ENCODE measurements at places on chromosomes 2 and 18. TPM values are rescaled to one million over a fixed set of nuclear protein-coding genes. Genes with fewer than 3 reads are reported as not detected.

The HOXD11 gene
- total RNA-seq = not detected

The LYG1 gene
- total RNA-seq = not detected

The SERPINB2 gene
- total RNA-seq = 2.0 TPM

The MAPRE3 gene
- total RNA-seq = 10.9 TPM

The SERTAD2 gene
- 4.8 TPM for total RNA-seq

DNA sequence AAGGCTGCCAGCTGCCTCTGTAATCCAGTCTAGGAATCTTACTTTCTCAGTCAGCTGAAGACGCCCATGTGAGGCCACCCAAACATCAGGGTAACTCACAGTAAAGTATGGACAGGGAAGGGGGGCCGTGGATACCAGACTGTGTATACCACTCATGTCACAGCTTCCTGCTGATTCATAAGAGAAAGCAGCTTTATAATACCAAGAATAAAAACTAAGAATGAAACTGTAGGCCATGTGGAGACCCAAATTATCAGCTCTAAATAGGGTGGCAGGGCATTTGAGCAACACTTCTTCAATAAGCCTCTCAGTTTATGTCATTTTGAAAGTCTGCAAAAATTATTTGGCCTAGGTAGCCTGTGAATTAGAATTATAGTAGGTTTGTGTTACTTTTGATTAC, 115.0 kb upstream of the CDCA7 start:
- DNase-seq = no peak

GRCh38 chr2:97983698-97984097, 12.1 kb downstream of the TMEM131 start:
- no peak for DNase-seq

- DNase-seq = no peak
Measured at GRCh38 chr2:195320413-195320973, 336.5 kb upstream of the SLC39A10 start.

DNA sequence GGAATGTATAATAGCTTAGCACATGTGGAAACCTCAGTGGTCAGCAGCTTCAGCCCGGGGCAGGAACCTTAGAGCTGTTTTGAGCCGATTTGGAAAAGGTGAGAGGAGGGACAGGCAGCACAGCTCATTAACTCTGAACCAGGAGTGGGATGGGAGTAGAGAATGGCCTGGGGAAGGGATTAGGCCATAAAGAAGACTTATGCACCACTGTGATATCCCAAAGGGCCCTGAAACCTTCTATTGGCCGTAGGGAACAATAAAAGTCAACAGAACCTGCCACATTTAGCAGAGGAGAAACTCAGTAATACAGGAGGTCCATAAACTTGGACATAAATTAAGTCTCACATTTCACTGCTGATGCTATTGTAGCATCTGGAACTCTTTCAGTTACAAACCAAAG, 124.2 kb upstream of the REV1 start:
- no peak for DNase-seq

DNA sequence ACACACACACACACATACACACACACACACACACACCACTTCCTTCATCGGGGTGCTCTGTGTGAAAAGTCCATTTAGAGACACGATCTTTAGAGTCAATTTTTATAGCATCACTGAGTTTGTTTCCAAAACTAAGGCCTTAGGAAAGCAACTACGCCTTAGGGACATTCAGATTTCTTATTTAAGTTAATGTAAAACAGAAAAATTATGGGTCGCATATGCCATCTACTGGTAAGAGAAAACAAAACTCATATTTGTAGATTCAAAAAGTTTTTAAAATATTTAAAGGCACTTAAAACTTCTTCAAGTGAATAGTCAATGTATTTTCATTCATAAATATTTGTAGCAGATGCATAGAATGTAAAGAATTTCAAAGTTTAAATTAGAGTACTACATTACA, 166.2 kb downstream of the ATAD2B start:
- DNase-seq = no peak

- DNase-seq = no peak
Measured at GRCh38 chr2:241456546-241456945, 51.8 kb downstream of the STK25 start.

- DNase-seq = no peak
Measured at GRCh38 chr18:76654577-76654976, 159.5 kb upstream of the ZNF516 start.

DNA sequence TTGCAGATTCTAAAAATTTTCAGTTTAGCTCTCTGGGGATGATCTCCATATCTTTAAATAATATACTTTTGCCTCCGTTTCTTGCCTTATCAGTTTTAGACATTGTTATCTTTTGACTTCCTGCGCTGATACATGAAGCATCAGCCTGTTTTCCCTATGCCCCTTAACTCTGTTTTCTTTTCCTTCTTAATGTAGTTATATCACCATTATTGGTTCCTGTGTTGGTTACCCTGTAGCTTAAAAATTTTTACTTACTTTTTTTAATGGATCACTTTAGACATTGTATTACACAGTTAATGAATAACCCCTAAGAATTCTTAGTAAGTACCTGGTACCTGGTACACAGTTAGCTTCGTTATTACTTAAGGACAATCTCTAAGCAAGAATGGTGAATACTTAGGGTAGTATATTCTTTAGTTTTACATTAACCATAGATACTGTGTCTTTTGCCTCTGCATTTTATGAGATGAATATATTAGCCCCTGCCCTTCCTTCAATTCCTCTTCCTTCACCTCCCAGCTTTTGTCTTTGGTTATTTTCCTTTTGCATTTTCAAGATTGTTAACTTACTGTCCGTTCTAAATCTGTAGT, 40.9 kb downstream of the BABAM2 start:
- DNase-seq = no peak

DNA sequence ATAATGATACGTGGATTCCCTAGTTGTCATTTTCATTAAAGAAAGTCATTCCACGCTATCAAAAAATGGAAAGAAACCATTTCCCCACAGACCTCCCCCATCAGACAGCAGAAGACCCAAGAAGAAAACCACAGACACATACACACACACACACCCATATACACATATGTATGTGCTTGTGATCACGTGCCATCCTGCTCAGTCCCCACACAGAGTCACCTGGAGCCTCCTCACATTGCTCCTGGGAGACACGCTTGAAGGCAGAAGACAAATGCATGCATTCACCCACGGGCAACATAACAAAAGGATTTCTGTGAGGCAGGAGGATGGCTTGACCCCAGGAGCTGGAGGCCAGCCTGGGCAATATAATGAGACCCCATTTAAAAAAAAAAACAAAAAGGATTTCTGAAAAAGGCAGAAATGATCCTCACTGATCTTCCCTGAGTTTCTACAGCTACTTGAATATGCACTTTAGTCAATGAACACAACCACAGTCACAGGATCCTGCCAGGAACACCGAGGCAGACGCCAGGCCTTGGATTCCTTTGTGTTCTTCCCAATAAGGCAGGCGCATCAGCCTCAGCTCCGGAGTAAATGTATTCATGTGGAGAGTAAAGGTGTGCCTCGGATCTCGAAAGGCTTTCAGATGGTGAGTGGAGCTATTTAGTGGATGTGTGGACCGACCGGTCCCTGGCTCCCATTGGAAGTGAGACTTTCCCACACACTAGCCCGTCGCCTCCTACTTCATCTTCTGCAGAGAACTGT, 21.0 kb downstream of the TGFBRAP1 start:
- DNase-seq = no peak

DNA sequence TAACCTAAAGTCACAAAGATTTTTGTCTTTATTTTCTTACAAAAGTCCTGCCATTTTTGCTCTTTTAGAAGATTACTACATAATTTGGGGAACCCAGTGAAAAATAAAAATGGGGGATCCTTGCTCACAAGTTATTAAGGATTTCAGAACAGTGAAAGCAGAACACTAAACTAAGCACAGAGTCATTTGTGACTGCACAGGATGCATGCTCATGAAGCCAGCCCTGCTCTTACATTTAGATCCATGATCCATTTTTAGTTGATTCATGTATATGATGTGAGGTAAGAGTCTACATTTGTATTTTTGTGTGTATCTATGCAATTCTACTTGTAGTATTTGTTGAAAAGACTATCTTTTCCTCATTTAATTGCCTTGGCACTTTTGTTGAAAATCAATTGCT, 21.8 kb downstream of the SP140L start:
- no peak for DNase-seq

- DNase-seq = no peak
Measured at GRCh38 chr2:10229462-10230099, 73.1 kb upstream of the HPCAL1 start.
